Brain (organoid and tissue), 16 donors: ENCODE measurements at places on chromosomes 6 and 20. TPM values are rescaled to one million over a fixed set of nuclear protein-coding genes. Genes with fewer than 3 reads are reported as not detected.

GRCh38 chr6:151128763-151129370 lies 110.9 kb upstream of the AKAP12 start:
- DNase-seq = no peak

- DNase-seq = no peak
Measured at GRCh38 chr6:136378888-136379287, 89.2 kb upstream of the BCLAF1 start.

- DNase-seq = no peak
Measured at GRCh38 chr6:135994857-135995544, 143.5 kb downstream of the PDE7B start.

DNA sequence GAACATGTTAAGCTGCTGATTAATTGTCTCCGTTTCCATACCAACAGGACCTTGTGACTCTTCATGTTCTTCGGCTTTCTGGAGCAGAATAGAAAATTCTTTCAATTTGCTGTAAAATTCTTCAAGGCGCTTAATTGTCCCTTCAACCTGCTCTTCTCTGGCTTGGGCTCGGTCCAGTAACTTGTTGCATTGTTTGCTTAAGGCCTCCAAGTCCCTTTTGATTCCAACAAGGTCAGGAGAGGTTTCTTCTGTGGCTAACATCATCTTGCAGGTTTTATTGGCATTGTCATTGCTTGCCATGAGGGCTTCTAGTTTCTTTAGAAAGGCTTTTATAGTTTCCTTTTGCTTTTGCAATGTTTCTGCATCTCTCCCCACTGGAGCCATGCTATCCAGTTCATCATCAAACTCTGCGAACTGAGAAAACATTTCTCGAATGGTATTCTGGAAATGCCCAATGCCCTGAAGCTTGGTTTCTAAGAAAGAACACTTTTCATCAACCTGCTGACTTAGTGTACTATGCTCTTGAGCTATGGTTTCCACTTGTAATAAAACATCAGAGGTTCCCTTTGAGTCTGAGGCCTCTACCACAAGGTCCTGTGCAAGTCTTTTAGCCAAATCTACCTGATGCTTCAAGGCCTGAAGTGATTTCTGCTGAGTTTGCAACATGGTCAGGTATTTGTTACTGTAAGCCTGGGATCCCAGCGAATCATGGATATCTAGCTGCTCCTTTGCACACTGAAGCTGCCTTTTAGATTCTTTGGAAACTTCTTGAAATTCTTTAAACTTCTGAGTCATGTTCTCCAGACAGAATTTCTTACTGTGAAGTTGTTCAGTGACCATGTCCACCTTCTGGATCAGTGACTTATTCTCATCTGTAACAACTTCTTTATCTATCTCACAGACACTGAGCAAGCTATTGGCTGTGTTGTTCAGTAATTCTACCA lies 90.2 kb downstream of the DST start:
- DNase-seq = no peak

GRCh38 chr20:62777528-62777830 lies 18.8 kb upstream of the MRGBP start:
- no peak for DNase-seq

GRCh38 chr20:43389211-43389610 lies 68.5 kb upstream of the SRSF6 start:
- DNase-seq = peak; percentile 61

The ZNF391 gene
- 3.2 TPM for polyA plus RNA-seq

The NNAT gene
- polyA plus RNA-seq = 26.3 TPM
